ENCODE measurements at places on chromosomes 12 and 14.

DNA sequence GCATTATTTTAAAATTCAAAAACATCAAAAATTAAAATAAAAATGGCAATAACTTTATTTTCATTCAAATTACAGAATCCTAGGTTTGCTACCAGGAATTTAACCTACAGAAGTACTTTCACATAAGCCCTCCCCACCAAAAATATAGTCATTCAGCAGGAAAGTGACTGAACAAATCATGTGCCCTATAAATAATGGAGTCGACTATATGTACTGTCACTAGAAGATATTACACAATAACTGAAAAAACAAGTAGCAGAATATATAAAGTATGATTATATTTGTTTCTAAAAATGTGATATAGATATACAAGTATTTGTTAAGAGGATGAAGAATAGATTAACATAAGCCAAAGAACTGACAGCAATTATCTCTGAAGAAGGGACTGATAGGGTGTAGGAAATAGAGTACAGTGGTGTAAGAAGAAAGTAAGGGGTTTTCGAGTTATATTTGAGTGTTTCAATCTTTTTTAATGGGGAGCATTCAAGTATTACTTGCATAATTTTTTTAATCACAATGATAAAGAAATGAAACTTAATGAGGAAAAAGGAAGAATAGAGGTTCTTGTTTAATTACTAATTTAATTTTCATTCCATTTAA, 7.9 kb downstream of the C2CD5 start:
- no peak for DNase-seq

GRCh38 chr12:44618946-44619345, 257.2 kb downstream of the NELL2 start:
- DNase-seq, result no peak

- DNase-seq, result no peak
Observed at GRCh38 chr12:42410340-42410739, 84.4 kb downstream of the PPHLN1 start.

DNA sequence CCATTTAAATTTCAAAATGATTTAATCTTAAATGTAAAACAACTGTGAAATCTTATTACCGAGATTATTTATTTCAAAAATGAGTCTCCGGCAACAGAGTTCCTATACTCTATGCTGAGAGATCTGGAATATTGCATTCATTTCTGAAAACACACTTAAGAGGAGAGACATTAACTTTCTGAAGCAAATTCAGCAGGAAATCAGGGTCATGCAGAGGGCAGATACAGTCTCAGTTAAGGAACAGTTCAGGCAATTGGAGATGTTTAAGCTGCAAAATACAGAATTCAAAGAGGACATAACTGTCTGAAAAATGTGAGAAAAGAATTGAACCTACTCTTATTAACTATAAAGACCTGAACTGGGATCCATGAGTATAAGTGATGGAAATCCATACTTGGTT, 320.7 kb downstream of the PAWR start:
- no peak for DNase-seq

DNA sequence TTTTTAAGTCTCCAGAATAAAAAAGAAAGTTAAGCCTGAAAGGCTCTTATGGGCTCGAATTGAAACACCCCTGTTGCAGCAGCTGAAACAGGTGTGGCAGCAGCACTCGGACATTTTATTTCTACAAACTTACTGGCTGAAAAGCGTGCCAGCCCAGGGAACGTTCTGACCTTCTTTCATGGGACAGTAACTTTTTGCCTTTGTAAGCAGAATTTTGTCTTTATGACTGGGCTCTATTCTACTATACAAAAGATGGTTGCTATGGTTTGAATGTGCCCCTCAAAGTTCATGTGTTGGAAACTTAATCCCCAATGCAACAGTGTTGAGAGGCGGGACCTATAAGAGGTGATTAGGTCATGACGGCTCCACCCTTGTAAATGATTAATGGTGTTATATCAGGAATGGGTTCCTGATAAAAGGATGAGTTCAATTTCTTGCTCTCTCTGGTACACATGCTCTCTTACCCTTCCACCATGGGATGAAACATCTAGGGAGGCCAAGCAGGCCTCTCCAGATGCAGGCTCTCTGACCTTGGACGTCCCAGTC, 52.7 kb downstream of the PELI2 start:
- no peak for DNase-seq

DNA sequence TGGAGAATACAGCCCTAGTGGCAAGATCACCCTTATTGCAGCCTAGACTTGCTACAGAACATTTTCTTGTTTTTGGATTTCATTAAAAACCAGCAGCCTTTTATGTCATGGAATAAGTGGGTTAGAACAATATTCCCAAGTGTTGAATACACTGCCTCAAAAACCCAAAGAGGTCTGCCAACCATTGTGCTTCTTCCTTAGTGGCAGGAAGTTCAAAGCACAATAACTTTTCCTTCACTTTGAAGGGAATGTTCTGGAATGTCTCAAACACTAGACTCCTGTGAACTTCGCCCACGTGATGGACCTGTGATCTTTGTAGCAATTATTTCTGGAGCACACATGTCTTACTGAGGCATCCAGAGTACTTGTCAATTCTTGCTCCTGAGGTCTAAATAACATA, 8.5 kb downstream of the SLC17A8 start:
- no peak for DNase-seq

- DNase-seq, result no peak
Observed at GRCh38 chr12:52392465-52393007, 7.1 kb upstream of the KRT84 start.

- DNase-seq, result no peak
Observed at GRCh38 chr14:65387171-65387570, 25.4 kb upstream of the FUT8 start.

DNA sequence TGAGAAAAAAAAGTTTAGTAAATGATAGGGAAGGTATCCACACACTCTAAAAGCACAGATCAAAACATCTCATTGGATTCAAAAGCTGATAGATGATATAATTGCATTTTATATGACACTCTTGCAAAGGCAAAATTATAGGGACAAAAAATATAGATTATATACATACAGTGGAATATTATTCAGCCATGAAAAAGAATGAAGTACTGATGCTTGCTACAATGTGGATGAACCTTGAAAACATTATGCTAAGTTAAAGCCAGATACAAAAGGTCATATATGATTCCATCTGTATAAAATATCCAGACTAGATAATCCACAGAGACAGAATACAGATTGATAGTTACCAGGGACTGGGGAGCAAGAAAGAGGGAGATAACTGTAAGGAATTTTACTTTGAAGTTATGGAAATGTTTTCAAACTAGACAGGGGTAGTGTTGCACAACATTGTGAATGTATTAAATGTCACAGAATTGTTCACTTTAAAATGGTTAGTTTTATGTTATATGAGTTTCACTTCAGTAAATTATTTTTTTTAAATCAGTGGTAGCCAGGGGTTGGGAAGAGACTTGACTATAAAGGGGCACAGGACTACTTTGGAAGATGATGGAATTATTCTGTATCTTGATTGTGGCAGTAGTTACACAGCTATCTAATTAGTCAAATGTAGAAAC, 41.7 kb upstream of the CDKN3 start:
- no peak for DNase-seq

DNA sequence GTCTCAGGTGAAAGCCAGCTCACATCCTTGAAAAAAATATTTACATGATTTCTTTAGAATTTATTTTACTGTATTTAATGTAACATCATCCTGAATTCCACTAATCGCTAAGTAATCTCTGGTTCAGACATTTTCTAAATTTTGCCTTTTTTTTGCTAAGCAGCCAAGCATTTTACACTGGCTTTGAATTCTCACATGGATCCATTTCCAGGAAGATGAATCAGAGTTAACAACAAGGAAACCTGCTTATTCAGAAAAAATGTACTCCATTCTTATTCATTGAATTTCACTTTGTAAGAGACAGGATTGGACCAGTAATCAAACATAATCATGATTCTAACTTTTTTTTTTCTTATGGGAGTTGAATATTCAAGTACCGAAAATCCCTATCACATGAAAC, 1785.1 kb upstream of the FLRT2 start:
- no peak for DNase-seq

- DNase-seq, result no peak
Observed at GRCh38 chr12:21877293-21877982, 63.8 kb downstream of the ABCC9 start.

DNA sequence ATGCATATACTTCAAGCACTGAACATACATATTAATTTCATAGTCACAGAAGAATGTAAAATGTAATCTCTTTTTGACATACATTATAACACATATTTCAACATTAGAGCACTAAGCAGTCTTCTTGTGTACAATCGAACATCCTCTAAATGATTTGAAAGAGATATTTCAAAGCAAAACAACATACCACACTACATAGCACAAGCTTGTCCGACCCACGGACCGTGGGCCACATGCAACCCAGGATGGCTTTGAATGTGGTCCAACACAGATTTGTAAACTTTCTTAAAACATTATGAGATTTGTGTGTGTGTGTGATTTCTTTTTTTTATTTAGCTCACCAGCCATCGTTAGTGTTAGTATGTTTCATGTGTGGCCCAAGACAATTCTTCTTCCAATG, 7.0 kb downstream of the PRICKLE1 start:
- no peak for DNase-seq

- DNase-seq, result no peak
Observed at GRCh38 chr14:102500158-102500662, 9.4 kb downstream of the ANKRD9 start.

- DNase-seq, result no peak
Observed at GRCh38 chr12:114682785-114683708, 928 bp downstream of the TBX3 start.

DNA sequence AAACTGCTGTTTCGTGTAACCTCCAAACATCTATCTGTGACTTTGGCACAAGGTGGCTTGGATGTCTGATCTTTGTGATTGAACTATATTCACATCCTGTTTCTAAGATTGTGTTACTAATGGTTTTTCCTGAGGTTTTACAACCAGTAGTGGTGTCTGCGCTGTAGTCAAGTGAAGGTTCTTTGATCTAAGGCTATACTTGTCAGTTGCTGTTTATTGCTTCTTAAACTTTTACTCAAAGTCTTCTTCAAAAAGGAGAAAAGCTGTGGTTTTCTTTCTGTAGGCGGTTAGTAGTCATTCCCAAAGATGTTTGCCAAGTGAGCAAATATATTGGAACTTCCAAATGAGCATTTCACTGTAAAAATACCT, 12.3 kb upstream of the CALM1 start:
- DNase-seq, result peak; percentile 67

DNA sequence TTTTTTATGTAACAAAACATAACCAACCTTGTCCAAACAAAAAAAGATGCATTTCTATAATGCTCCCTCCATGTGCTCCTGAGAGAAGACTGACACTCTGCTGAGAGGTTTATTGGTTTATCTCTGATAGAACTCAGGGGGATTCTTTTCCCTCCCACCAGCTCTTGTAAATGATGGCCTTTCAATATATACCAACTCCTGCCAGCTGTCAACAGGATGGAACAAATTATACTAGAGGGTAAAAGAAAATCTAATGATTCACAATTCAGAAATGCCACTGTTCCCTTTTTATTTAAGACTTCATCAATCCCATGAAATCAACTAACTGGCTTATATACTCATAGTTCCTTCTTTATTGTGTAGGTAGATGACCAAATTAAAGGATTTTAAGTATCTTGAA, 25.4 kb downstream of the PSMC1 start:
- no peak for DNase-seq

DNA sequence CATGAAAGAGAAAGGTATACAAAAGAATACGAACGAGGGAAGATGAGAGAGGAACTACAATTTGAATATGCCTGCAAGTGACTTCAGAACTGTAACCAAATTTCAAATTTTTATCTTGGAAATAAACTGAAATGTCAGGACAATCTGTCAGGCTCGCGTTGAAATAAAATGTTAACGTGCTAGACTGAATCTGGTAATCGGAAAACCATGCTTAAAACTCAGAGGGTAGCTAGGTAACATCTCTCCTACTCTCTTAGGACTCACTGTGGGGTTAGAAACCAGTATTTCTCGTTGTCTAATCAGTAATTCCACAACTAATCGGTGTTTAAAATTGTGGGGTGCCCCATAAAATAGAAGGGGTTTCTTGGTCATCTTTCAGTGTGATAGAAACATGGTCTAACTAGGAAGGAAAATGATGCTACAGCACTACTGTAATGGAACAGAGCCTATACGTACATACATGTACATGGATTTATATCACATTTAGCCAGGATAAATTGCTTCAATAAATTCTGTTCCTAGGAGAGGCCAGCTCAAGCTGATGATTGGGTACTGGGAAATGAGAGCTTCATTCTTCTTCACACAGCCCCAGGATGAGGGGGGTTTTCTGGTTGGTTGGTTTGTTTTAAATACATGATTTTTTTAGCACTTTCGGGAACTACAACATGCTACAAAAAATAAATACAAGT, 23.9 kb downstream of the ATF7 start:
- no peak for DNase-seq

GRCh38 chr14:102606296-102606695, 13.8 kb downstream of the RCOR1 start:
- DNase-seq, result no peak

DNA sequence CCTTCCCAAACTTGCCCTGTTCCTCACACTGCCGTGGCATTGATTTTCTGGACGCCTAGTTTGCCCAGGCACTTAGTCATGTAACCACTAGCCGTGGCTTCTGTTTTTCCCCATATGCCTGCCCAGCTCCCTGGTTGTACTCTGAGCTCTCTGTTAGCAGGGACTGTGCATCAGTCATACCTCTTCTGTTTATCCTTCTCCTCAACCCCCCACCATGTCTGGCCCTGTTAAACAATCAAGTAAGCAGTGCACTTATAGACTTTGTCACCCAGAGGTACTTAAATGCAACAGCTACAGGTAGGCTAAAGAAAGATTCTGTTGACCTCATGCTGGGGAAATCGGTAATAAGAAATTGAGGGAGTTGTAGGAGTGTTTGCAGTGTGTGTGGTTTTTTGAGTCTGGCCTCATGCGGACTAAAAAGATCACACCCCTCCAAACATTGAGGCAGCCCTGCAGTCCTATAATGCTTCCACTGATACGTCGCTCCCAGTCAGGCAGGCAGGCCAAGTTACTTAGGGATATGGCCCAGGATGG, 17.0 kb downstream of the UBE3B start:
- DNase-seq, result no peak

DNA sequence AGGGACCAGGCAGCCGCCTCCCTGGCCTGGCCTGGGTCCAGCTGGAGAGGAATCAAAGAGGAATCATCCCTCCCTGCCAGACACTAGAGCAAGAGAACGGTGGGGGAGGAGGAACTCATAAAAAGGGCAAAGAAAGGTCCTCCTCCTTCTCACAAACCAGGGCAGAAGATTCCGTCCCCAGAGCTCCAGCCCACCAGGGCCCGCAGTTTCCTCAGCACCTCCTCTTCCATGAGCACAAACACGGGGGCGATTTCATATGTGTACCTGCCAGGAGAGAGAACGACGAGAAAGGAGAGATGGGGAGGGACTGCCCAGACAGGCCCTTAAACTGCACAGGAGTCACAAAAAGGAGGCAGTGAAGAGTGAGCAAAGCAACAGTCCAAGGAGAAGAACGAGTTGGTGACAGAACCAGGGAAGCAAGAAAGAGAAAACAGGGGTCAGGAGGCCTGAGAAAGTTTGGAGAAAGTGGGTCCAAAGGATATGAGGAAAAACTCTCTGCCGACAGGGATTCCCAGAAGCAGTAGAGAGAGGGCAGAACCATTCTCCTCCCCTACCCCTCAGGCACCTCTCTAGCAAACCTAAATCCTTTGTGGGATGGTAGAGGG, 8.7 kb upstream of the ZNF740 start:
- DNase-seq, result no peak

- DNase-seq, result no peak
Observed at GRCh38 chr14:99936738-99937474, 128.3 kb upstream of the EVL start.

Data from CD4-positive, alpha-beta T cell treated with Interleukin-6 at 100 ng/mL for 8 hours (primary cell).